ENCODE measurements at places on chromosomes 4 and X.

DNA sequence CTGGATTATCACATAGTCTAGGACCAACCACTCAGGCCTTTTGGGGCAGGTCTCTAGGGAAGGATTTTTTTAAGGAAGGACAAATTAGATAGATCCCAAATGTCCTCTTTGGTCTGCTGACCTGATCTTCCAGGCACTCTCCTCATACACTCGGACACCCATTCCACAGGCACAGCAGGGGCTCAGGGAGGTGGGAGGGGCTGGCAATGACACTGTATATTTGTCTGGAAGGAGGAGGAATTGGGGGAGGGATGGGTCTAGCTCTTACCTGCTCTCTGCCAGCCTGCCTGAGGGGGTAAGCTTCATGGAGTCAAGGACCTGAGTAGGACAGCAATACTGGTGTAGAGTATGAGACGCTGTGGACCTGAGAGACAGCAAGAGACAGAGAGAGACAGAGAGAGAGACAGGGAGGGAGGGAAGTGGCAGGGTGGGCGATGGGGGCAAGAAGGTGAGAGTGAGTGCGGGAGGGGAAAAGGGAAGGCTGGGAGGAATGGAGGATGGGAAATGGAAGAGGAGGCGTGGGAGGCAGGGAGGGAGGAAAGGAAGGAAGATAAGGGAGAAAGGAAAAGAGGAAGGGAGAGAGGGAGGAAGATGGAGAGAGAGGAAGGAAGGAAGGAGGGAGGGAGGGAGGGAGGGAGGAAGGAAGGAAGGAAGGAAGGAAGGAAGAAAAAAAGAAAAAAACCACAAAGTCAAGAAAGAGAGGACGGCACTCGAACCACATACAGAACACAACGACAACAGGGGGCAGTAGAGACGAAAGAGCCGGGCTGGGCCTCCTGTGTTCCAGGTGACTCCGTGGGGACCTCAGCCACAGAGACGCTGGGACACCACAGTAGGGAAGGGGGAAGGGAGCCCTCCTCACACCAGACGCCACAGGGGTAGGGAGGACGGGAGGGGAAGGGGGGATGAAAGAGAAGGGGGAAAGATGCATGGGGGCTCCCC, 1.8 kb downstream of the IQSEC2 start:
- DNase-seq, result no peak

DNA sequence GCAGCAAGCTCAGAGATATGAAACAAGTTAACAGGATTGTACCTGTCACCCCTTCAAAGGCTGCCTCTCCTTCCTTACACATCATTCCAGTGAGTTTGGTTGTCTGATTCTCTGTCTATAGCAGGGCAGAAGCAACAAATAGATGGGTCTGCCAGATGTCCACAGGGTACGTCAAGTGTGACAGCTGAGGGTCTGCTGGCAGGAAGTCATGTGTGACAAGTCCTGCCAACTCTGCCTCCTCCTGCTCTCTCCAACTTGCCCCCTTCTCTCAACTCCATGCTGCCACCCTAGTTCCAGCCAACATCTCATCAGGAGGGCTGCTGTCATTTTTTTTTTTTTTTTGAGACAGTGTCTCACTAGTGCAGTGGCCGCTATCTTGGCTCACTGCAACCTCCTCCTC, 109.2 kb downstream of the NSUN7 start:
- DNase-seq, result no peak

GRCh38 chr4:48683784-48684666, 96.1 kb downstream of the FRYL start:
- DNase-seq, result no peak

DNA sequence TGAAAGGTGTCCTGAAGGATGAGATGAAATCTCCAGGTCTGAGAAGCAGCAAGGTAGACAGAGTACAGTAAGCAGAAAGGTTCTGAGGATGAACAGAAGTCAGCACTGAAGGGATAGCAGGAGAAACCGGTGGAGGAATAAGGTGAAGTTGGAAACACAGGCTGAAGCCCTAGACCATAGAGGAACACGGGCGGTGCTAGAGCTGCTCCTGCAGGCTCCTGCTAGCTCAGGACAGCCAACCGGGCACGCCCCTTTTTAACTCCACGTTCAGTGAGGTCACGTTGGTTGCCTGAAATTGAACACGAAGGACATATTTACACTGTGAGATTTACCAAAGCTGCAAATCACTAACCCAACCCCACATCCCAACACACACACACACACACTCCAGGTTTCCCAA, 1886.4 kb upstream of the AGA start:
- no peak for DNase-seq

- DNase-seq, result no peak
Measured at GRCh38 chrX:130330146-130330545, 9.6 kb upstream of the SLC25A14 start.

DNA sequence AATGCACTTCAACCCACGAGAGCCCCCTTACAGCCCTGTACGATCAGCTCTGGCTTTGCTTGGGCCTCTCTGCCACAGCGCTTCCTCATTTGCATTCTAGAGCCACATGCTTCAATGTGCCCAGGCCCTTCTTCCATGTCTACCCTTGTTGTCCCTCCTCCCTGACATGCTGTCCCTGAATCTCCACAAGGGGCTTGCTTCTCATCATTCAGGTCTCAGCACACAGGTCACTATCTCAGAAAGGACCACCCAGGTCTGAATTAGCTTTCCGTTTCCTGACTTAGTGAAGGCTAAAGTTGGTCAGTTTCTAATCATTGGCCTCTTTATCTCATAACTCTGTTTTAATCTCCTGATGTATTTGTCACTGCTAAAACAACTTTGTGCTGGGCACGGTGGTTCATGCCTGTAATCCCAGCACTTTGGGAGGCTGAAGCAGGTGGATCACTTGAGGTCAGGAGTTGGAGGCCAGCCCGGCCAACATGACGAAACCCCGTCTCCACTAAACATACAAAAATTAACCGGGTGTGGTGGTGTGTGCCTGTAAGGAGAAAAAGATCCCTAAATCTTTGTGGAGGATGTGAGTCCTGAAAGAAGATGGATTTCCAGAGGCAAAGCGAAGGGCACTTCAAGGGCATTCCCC, 17.9 kb upstream of the SLC34A2 start:
- DNase-seq, result no peak

- DNase-seq, result no peak
Measured at GRCh38 chrX:21698272-21698671, 40.1 kb upstream of the KLHL34 start.

DNA sequence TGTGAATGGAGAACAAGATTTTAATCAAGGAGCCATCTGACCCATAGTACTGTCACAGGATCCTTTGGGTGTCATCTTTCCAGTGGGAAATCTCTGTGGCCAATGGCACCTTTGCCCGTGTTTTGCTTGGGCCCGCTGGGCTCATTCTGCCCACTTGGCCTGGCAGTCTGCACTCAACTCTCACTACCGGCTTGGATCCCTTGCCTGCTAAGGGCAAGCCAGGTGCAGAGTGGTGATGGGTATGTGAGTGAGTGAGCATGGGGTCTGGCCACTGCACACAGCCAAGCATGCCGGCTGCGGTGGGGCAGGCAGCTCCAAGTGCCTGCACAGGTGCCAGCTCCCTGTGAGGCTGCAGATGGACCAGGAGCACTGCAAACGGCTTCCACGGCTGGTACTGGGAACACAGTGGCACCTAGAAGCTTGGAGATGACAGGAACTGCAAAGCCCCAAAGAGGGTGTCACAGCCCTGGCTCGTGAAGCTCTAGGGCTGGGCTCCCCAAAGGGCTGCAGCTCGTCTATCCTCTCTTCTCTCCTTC, 454.5 kb downstream of the TMA16 start:
- no peak for DNase-seq

DNA sequence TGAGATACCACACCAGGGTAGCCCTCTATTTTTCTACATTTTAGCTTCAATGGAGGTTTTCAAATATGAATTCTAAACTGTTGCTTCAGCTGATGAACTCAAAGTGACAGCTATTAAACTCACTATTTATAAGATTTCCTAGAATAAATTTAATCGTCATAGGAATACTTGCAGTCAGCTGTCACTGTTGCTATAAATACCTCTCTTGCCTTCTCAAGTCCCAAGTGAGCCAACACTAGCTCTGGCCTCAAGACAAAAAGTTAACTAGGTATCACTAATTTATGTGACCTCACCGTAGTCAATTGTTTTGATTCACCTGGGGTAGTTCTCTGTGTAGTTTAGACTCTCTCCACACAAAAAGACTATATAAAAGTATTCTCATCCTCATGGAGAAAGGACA, 34.3 kb upstream of the PROM1 start:
- DNase-seq, result no peak

GRCh38 chr4:77344784-77345183, 187.8 kb downstream of the CCNG2 start:
- DNase-seq, result no peak

GRCh38 chr4:82194329-82194728, 179.5 kb downstream of the HNRNPD start:
- DNase-seq, result no peak

GRCh38 chrX:44157858-44158257, 184.7 kb upstream of the NDP start:
- DNase-seq, result no peak

DNA sequence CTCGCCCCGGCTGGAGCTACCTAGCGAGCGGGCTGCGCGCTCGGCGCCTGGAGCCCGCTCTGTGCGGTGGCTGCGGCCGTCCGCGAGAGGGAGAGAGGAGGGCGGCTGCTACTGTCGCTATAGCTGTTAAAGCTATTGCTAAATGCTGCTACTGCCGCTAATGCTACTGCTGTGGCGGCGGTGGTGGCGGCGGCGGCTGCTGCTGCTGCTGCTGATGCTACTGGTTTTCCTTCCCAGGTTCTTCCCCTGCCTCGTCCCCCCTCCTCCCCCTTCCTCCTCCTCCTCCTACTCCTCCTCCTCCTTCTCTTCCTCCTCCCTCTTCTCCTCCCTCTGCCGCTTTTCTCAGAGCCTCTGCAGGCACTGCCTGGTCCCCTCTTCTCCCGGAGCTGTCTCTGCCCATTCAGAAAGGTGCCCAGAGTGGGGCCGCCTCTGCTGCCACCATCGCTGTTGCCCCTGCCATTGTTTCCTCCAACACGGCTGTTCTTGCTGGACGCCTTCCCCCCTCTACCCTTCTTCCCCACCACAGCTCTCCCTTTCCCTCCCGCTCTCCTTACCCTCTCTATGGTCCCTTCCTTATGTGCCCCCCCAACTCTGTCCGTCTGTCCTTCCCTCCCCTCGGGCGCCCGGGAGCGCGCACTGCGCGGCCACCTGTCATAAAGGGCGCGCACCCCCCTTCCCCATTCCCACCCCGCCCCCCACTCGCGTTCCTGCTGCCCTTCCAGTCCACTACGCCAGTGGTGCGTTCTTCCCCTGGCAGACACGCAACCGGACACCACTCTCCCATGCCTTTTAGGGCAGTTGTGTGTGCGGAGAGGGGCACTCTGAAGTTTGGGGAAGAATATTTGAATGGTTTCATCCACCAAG, at the start of gene NEXMIF:
Gene NEXMIF, minus strand, starts transcription at position 228 of the 864 bp plus-strand sequence.
- no peak for DNase-seq
